ENCODE measurements at places on chromosomes 13 and 19.

DNA sequence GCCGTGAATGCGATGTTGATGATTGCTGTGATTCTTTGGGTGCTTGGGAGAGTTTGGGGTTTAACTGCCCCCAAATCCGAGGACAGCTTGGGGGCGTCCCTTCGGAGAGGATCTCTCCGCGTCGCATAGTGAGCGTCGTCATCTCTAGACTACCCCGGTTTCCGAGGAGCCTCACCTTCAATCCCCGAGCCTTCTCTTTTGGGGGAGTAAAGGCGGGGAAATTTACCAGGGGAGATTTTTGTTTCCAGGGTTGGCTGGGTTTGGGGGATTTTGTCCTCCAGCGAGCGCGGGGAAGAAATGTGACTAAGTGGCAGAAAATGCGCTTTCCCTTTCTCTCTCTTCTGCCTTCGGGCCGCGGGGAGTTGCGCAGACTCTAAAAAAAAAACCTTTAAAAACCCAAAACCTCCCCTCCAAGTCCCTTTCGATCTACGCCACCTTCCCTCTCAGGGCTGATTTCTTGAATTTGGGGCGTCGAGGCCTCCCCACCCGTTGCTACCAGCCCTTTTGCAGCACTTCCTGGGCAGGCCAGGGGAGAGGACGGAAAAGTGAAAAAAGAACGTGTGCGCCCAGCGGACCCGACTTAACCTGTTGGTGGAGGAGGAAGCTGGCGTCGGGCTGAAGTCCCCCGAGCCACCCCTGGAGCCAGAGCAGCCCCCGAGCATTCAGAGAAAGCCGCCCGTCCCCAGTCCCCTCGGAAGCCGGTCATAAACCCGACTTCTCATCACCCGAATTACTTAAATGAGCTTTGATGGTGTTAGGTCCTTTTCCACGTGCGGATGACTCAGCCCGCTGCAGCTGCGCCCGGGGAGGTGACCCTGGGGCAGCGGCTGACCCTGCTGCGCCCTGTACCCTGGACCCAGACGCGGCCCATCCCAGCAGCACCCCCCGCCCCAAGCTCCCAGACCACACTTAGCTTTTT lies 17.7 kb downstream of the NFIX start:
- no peak for DNase-seq

DNA sequence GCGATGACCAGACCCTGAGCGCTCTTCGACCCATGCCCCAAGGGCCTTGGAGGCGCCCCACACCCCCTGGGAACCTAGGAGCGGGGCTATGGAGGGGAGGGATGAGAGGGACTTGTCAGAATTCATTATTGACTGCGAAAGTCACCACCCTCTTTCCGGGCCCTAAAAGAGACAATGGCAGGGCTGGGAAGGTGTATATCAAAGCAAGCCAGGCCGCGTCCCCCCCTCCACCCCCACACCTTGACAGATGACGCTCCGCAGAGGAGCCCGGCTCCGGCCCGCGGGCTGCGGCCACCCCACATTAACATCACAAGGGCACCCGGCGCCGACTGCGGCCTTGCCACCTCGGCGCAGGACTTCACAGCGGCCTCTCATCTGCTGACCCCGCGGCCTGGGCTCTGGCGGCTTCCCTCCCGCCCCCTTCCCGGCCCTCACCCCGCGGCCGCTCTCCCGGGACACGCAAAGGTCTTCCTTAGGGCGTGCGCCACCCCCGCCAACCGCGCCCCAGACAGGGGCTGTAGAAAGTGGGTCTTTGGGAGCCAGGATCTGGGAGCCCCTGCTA lies 2.4 kb downstream of the CDX2 start:
- no peak for DNase-seq

DNA sequence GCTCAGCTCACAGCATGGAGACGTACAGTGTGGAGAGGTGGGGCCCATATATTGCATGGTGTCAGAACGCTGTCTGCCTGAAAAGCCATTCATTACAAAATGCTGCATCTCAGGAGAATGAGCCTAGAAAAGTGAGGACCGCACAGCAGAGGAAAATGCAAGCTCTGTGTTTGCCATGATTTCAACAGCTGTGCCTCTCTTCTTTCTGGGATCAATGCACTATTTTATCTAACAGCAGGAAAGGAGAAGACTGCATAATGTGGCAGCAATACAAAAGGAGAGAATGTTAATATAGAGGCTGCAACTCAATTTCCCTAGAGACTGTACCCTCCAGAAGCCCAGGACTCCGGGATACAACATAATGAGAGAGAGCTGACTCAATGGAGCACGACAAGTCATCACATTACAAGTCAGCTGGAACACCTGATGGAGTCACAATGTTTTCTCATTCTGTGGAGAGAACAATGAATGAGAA lies 368.0 kb downstream of the FGF14 start:
- no peak for DNase-seq

GRCh38 chr13:59437544-59438301 lies 726.0 kb downstream of the DIAPH3 start:
- DNase-seq: no peak

GRCh38 chr13:113598081-113598410 lies 13.5 kb downstream of the TFDP1 start:
- DNase-seq: no peak

DNA sequence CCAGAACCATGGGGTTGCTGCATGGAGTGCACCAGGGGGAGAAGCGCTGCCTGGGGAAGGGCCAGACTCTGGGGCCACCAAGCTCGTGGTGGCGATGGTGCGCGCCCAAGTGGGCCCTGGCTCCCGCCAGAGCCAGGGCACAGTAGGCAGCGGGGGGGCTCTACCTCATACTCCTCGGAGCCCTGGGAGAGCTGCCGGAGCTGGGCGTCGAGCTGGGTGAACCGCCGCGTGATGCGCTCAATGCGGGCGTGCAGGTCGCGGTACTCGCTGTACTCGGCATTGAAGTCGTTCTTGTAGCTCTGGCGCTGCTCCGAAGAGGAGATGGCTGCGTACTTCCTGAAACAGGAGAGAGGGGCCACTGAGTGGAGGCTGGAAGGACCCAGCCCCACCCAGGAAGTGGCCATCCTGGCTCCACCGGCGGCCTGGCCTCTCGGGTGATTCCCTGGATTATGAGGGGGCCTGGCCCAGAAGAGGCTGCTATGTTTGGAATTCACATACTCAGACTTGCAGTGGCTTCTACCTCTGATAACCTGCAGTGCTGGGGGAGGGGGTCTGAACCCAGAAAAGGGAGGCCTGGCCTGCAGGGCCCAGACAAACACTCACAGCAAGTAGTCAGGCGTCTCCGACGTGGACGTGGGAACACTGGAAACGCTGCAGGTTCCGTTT lies 8.3 kb upstream of the ISYNA1 start:
- DNase-seq: no peak

- DNase-seq: no peak
These were observed 11.4 kb downstream of the PTH2 start for GRCh38 chr19:49411681-49412326.

- no peak for DNase-seq
These were observed 33.9 kb downstream of the USP12 start for GRCh38 chr13:27137759-27138158.

DNA sequence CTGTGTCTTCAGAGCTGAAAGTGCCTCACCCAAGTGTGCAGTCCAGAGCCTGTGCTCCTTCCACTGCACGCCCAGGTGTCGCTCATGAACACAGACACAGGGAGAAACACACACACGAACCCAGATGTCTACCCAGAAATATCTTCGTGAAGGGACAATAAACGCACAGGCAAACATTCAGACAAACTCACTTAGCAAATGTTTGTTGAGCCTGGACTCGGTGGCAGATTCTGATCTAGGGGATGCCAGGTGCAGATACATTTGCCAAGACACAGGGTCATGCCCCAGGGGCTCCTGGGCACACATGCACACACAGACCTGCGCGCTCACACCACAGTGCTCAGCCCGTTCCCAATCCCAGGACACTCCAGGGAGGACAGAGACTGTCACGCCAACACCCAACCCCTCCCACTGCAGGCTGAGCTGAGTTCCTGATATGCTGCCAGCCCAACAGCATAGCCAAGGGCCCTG lies 31.9 kb downstream of the SCGB2B2 start:
- DNase-seq: no peak

DNA sequence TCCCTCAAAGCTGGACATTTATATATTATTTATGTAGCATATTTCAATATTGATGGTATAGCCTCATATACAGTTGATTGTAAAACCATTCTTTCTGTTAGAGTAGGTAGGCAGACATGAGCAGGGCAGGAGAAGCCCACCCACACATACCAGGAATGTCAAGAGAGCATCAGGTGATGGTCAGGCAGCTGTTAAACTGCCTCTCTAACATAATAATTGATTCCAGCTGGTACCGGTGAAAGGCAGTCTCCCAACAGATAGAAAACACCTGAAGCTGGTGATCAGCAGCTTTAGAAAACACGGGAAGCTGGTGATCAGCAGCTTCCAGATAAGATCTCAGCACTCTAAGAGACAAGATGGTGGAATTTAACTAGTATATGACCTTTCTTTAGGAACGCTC lies 132.9 kb downstream of the SLITRK6 start:
- DNase-seq: no peak
